HCT116 (cell line): ENCODE measurements at places on chromosomes 4 and X.

- no peak for DNase-seq
Measured at GRCh38 chrX:24167719-24168472, 18.4 kb downstream of the ZFX start.

- DNase-seq, result no peak
Measured at GRCh38 chr4:38109370-38109769, 149.2 kb downstream of the PTTG2 start.

- DNase-seq, result no peak
Measured at GRCh38 chr4:5292101-5292500, 240.8 kb downstream of the STK32B start.

DNA sequence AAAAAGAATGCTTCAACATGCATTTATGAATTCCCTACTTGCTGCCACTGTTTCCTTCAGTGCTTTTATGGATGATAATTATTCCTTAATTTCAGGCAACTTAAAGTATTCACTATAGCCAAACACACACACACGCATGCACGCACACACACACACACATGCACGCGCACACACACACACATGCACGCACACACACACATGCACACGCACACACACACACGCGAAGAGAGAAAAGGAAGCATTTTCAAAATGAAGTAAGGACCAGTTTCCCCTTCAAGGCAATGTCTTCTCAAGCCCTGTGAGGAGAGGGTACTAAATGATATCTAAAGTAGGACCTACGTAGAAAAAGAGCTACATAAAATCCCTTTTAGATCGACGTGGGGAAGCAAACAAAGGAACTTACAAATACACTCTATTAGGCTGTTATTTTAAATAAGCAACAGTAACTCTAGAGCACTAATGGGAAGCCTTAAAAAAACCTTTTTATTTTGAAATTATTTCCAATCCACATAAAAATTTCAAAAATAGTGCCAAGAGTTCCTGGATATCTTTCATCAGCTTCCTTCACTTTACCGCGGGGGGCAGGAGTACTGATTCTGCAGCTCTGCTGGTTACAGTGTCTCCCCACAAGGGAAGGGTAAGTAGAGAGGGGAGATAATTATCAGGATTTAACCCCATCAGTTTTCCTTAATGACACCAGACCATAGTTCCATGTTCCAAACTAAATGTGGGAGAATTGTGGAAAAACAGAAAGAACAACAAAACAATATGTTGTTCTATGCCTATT lies 13.7 kb downstream of the IRF2 start:
- no peak for DNase-seq

DNA sequence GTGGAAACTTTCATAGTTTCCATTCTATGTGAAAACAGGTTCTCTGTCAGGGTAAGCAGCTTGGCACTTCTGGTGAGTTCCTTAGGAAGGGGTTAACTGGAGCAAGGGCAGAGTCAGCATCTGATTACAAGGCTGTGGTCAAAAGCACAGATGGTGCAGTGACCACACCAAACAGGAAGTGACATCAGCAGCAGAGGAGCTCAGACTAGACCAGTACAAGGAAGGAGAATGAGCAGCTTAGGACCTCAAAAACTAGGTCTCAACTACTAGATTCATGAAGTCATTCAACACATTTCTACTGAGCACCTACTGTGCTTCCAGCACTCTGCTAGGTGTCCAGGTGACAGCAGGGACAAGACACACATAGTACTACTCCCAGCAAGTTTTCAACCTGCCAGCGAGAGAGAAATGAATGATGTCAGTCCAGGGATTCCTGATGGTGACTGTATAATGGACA lies 130.2 kb downstream of the AMELX start:
- DNase-seq, result no peak

DNA sequence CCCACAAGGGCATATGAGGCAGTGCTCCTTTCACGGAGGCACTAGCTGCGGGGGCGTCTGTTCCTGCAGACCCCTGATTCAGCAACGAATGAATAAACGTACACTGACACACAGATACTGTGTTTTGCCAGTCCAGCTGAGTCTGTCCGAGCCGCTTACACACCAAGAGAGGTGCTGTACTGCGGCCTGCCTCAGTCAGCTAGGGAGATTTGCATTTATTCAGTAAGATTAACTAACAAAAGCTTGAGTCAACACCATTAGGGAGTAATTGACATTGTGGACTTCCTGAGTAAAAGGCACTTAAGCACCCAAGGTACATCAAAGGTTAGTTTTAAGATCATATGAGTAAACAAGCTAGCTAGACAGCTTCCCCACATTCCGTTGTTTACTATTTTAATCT lies 31.0 kb upstream of the BEX4 start:
- no peak for DNase-seq

- DNase-seq, result no peak
Measured at GRCh38 chr4:155761916-155762315, 3.1 kb downstream of the GUCY1B1 start.

DNA sequence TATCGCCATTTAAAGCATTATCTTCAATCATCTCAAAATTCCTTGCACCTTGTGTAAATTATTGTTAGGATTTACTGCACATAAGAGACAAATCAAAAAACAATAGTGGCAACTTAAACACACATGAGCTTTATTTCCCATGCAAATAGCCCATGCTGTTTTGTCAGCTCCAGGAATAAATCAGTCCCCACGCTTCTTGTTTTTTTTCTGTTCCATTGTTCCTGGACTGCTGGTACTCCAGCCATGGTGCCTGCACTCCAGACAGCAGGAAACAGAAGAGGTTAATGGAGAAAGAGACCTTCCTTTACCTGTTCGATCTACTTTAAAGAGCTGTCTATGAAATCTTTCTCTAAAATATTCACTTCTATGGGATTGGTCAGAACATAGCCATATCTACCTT lies 1515.7 kb upstream of the TENM3 start:
- no peak for DNase-seq

DNA sequence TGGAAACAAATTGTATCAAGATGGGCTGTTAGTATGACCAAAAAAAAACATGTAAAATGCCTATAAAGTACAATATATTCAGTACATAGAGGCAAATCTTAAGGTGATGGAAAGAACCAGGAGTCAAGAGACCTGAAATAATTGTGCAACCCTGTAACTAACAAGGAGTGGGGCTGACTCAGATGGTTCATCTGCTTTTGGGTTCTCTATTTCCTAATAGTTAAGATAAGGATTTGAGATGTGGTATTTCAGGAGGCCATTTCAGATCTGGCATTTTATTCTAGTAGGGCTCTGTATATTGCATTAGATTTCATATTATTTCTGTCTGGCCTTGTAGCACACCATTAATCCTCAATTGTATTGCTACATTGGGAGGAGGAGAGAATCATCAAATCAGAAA lies 268.4 kb downstream of the HS3ST1 start:
- no peak for DNase-seq

GRCh38 chr4:73764513-73764912 lies 24.1 kb downstream of the CXCL8 start:
- no peak for DNase-seq

- DNase-seq, result peak; percentile 28
Measured at GRCh38 chrX:53223955-53224859, 800 bp downstream of the KDM5C start.

GRCh38 chr4:88440146-88440545 lies 16.8 kb upstream of the HERC5 start:
- DNase-seq, result no peak

GRCh38 chrX:107290019-107290418 lies 83.6 kb downstream of the DNAAF6 start:
- no peak for DNase-seq

- DNase-seq, result no peak
Measured at GRCh38 chrX:34546366-34546765, 110.7 kb downstream of the TMEM47 start.

DNA sequence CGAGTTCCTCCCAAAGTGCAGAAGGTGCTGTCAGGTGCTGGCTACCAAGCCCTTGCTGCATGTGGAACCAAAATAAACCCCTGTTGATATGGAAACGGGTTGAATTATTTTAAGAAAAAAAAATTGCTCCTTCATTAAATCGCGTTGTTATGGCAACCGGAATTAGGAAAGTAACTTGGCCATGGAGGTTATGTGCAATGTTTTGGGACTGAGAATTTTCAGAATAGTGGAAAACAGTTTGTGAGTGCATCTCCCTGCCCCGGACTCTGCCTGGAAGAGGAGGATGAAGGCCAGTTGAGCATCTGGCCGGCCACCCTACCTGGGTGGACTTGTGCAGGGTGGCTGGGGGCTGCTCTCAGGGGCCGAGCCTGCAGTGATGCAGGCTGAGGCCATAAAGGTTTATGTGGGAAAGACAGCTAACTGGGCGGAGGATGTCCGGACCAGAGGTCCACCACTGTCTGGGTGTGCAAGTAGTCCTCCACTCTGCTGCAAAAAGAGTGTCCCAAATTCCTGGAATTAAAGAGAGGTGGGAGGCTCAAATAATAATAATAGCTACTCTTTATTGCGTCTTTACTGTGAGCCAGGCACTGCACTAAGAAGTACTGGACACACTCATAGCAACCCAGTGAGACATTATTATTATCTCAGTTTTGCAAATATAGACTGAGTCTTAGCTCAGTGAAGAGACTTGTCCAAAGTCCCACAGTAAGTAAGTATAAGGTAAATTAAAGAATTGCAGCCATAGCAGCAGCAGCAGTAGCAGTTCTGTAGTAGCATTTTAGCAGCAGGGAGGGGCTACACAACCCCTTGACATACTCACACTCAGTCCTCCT lies 20.6 kb downstream of the RTL5 start:
- DNase-seq, result no peak

- no peak for DNase-seq
Measured at GRCh38 chr4:65724973-65725372, 54.7 kb upstream of the EPHA5 start.

DNA sequence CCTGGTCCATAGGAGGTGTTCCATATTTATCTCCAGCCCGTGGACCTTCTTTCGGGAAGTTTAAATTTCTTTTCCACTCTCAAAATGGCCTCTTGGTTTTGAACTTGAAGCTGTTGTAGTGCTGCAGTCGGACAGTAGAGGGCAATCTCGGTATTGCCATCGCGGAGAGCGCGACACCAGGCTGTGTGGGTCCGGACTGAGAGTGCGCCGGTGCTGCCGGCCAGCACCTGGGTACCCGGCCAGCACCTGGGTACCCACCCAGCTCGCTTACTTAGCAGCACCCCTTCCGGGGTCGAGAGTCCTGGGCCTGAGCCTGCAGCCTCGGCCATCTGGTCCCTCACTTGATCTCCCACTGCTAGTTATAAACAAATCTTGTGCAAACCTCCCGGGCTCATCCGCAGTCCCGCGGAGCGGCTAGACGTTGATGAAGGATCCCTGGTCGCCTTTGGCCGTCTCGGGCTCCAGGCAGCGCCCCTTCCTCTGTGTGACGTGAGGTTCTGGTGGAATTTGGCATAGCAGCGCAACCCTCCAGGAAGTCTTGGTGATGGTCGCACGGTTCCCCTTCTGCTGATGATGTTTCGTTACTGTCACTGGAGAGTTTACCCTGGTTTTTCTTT lies 18.0 kb downstream of the FAM9A start:
- no peak for DNase-seq

DNA sequence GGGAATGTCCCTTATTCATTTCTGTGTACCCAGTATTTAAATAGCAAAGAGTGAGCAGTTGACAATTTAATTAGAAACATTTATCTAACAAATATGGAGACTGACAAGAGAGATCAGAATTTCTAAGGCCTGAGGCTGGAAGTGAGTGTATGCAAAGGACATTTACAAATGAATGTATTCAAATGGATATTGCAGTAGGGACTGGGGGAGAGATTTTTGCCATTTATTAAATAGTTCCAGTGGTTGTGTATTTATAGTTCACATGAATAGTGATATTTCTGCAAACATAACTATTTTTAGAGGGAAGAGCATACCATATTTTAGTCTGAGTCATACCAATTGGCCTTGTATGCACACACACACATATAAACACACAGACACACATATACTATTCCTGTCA lies 592.4 kb downstream of the GLUD2 start:
- no peak for DNase-seq

DNA sequence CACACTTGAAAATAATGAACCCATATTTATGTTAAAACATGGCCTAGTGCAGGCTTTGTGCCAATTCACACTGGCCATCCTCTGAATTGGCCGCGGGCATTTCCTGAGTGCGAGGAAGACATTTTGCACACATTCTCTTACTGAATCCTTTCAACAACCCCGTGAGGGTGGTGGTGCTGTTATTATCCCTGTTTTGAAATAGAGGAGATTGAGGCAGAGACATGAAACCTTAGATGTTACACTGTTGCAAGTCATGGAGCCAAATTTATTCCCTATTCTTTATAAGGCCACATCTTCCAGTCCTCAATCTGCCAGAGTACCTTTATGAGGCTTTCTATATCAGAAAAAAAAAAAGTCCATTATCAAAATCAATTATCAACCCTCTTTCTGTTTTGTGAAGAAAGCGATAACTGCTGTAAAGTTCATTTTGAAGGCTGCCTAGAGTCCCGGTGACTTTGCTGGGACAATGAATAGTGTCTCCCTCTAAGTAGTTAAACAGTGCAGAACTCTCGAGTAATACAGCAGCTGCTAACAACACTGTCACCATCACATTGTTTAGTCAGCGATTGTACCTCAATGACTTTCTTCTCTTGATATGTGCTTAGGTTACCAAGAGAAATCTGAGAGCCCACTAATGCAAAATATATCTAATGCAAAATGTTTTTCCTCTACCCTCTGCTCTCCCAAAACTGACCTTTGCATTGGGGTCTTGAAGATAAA lies 242.3 kb upstream of the PPARGC1A start:
- DNase-seq, result no peak

DNA sequence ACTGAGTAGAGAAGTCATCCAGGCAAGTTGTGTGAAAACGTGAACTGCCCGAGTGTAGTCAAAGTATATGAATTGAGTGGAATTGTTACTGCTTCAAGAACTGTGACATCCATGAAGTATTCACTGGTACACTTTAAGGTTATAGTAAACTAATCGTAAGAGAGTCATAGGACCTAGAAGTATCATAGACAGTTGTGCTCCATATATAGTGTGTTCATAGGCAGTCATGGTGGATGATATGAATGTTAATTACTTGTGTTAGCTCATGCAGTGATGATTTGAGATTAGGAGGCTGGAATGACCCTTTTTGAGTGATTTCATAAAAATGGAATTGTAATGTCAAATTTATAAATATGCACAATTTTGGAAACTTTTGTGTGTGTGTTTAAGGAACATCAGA lies 81.3 kb upstream of the TLR2 start:
- no peak for DNase-seq

DNA sequence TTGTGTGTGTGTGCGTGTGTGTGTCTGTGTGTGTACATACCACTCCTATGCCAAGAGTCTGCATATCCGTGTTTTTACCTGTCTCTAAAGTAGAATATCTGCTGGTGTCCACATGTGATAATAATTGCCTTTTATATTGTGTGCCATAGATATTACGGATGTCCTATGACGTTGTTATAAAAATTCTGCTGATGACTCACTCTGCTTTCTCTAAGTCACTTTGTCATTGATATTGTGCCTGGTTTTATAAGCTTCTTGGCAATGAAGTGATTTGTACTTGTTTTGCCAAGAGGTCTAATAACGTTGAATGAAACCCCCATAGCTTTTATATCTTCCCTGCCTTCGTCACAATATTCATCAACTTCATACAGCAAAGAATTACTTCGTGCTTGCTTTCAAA lies 102.6 kb upstream of the C1GALT1C1 start:
- DNase-seq, result no peak

DNA sequence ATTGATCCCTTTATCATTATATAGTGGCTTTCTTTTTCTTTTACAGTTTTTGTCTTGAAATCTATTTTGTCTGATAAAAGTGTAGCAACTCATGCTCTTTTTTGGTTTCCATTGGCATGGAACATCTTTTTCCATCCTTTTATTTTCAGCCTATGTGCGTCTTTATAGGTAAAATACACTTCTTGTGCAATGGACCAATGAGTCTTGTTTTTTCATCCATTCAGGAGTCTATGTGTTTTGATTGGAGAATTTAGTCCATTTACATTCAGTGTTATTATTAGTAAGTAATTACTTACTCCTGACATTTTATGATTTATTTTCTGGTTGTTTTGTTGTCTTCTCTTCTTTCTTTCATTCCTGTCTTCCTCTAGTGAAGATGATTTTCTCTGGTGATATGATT lies 66.4 kb upstream of the IL2 start:
- DNase-seq, result no peak
